Right hindlimb (tissue), 1 donor: ENCODE measurements at places on chromosomes 13 and 19.

- DNase-seq, result no peak
Observed at GRCh38 chr19:22622020-22622419, 12.1 kb upstream of the ZNF492 start.

DNA sequence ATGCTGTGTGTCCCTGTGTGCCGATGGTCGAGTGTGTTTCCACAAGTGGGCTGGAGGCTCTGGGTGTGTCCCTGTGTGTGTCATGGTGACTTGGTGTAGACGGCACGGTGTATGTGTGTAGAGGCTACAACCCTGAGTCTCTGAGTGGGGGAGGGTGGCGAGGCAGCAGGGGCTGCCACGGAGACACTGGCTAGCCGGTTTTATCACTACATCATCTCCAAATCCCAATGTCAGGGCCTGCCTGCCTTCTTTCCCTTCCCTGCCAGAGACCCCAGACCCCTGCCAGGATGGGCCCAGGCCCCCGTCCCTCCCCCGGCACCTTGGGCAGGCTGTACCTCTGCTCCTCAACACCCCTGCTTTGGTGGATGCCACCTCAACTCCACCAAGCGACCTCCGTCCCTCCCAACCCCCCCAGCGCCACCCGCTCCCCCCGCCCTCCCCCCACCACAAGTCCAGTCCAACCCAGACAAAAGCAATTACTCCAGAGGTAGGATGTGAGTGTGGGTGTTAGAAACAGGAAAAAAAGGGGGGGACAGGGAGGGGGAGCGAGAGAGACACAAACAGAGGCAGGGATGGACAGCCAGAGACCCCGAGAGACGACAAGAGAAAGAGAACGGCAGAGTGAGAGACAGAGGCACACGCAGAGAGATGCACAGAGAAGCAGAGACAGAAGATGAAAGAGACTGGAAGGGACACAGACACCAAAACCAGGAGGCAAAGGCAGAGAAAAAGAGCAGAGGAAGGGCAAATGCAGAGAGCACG, 21.6 kb upstream of the POU2F2 start:
- DNase-seq, result no peak

- DNase-seq, result no peak
Observed at GRCh38 chr13:110617321-110618072, 2.2 kb downstream of the NAXD start.

DNA sequence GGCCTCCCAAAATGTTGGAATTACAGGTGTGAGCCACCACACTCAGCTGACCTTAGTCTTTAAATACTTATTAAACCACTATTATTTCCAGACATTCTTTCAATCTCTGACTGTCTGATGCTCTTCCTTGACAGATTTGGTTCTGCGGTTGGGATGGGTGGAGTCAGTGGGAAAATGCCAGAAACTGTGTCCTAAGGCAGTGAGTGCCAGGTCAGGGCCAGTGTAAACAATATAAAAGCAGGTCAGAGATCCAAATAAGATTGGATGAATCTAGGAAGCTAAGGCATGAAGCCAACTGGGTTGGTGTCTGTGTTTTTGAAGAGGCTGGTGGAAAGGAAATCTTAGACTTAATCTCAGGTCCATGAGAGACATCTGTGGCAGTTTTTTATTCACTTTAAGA, 74.7 kb downstream of the KLF5 start:
- DNase-seq, result no peak

DNA sequence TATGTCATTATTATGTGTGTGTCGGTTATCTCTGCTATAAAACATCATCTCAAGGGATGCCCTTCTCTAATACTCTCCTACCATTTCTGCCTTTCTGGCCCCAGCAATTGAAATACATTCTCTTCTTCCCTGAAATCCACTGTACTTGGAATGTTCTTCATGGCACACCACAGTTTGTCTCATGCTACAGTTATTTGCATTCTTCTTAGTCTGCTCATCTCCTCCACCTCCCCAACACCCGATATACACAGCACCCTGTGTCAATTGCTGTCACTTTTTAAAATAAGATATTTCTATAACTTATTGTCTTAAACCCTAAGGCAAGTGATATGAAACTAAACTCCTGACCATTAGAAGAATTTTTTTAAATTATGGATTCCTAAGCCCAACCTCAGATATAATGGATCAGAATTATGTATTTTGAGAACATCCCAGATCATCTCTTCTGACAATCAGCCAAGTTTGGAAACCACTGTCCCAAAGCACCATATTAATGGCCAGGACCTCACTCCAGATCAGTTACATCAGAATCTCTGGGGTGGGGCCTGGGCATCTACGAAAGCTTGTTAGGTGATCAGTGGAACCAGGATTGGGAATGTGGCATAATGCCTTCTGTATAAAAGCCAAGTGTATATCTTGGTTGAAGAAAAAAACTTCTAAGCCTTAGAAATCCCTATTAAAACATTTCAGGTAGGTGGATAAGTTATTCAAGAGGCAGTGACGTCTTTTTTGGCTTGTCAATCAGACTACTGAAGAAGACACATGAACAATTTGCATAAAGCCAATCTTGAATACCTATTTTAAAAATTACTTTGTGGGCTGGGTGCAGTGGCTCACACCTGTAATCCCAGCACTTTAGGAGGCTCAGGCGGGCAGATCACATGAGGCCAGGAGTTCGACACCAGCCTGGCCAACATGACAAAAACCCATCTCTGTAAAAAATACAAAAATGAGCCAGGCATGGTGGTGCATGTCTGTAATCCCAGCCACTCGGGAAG, 30.0 kb upstream of the KBTBD7 start:
- no peak for DNase-seq

GRCh38 chr13:93244141-93244917, 17.7 kb downstream of the GPC6 start:
- DNase-seq, result peak; percentile 41

GRCh38 chr13:27619728-27620376, 477 bp downstream of the LNX2 start:
- no peak for DNase-seq

DNA sequence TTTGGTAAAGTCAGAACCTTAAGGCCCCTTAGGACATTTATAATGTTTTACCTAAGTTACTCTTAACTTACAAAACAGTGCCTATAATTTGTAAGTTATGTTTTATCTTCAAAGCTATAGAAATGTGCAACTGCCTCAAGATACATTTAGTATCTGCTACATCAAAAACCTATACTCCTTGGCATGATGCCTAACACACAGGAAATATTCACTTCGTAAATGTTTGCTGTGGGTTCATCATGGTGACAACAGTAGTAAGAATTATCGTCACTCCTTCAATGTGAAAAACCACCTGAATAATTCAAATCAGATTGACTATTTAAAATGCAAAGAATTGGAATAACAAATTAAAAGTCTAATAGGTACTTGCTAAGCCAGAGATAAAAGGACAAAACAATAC, 184.1 kb downstream of the DIAPH3 start:
- DNase-seq, result no peak

DNA sequence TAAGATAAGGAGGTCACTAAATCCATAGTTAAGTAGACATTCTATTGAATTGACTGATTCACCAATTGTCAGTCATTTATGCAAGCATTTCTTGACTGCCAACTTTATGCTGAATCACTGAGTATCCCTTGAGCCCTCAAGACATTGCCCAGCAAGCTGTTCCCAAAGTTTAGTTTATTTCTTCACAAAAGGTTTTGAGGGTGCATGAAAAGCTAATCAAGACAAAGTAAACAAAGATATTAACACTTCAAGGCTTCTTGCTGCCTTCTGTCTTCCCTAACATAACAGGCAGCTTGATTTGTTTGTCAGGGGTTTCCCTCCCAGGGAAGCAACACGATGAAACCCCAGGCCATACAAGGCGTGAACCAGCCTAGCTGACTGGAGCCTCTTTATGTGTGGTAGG, 374.4 kb downstream of the SPRY2 start:
- no peak for DNase-seq

- peak; percentile 47 for DNase-seq
Observed at GRCh38 chr13:26071691-26072090, 19.9 kb upstream of the SHISA2 start.

- DNase-seq, result peak; percentile 45
Observed at GRCh38 chr19:58229255-58229639, 533 bp downstream of the ZNF544 start.

DNA sequence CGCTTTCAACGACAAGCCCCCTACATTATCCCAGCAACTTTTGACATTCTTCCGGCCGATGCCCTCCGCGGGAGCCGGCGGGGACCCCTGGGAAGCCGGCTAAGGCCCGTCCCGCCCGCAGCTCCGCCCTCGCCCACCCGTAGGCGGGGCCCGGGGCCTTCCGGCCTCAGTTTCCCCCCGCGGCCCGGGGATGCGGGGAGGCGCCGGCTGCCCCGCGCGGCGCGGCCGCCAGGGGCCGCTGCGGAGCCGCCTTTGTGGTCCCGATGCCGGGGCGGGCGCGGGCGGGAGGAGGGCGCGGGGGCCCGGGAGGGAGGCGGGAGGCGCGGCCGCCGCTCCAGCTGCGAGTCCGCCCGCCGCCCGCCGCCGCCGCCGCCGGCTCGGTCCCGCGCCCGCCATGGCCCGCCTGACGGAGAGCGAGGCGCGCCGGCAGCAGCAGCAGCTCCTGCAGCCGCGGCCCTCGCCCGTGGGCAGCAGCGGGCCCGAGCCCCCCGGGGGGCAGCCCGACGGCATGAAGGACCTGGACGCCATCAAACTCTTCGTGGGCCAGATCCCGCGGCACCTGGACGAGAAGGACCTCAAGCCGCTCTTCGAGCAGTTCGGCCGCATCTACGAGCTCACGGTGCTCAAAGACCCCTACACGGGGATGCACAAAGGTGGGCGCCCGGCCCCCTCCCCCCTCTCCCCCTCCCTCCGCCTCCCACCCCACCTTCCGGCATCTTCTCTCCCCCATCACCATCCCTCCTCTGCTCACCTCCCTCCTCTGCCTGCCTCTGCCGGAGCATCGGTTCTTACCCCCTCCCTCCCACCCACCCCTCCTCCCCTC, at the start of gene CELF5:
CELF5 (plus strand) TSS at position 316 of the 823 bp plus-strand sequence; CDS start at position 395, 79 bp downstream.
- peak; percentile 67 for DNase-seq
